A549 treated with Hydrocortisone at 1 μM for 4 hours (cell line): ENCODE measurements at places on chromosomes 12 and 14. TPM values are rescaled to one million over a fixed set of nuclear protein-coding genes. Genes with fewer than 3 reads are reported as not detected.

Gene PYGL
- 129 to 181 TPM (median 155 TPM) in 5 replicates for total RNA-seq

Gene KRT6C
- total RNA-seq: 0.06 TPM in 1 of 5 replicates, not detected in the others

Gene BICDL1
- 3.8 to 4.8 TPM (median 4.3 TPM) in 5 replicates for total RNA-seq

Gene EFS
- not detected in 5 replicates for total RNA-seq

Gene RFX4
- total RNA-seq: 0.03 TPM in 1 of 5 replicates, not detected in the others

Gene GALNT8
- total RNA-seq: not detected in 5 replicates

Gene C12orf54
- not detected in 5 replicates for total RNA-seq

Gene MYL6
- total RNA-seq: 2,179 to 2,596 TPM (median 2,229 TPM) in 5 replicates

Gene MYF6
- not detected in 5 replicates for total RNA-seq

Gene SMCO2
- total RNA-seq: 0.25 TPM in 1 of 5 replicates, not detected in the others

Gene PLEKHG7
- total RNA-seq: 0.03 TPM in 1 of 5 replicates, not detected in the others

Gene TBC1D30
- 1.1 to 1.4 TPM (median 1.3 TPM) in 5 replicates for total RNA-seq

Gene CCDC60
- not detected in 5 replicates for total RNA-seq

Gene ART4
- not detected in 5 replicates for total RNA-seq

Gene SNW1
- total RNA-seq: 65.7 to 109 TPM (median 71.8 TPM) in 5 replicates

Gene RERGL
- total RNA-seq: not detected in 5 replicates

Gene FOXN4
- total RNA-seq: 0.03 to 0.08 TPM (median 0.03 TPM) in 3 of 5 replicates, not detected in the others

Gene GAS2L3
- total RNA-seq: 5.9 to 10.1 TPM (median 7.5 TPM) in 5 replicates

Gene CEBPE
- total RNA-seq: 0.07 to 0.08 TPM in 2 of 5 replicates, not detected in the others

Gene NEK9
- 32.2 to 37.4 TPM (median 35.8 TPM) in 5 replicates for total RNA-seq

Gene TPPP2
- not detected in 5 replicates for total RNA-seq

Gene HCAR2
- 0.05 to 0.10 TPM (median 0.08 TPM) in 4 of 5 replicates, not detected in the other for total RNA-seq

Gene APOF
- total RNA-seq: not detected in 5 replicates

Gene TAMALIN
- total RNA-seq: 0.45 to 1.1 TPM (median 0.84 TPM) in 5 replicates

Gene TAS2R9
- total RNA-seq: not detected in 5 replicates

Gene MRPL42
- total RNA-seq: 43.1 to 65.2 TPM (median 46.3 TPM) in 5 replicates

Gene NUAK1
- 5.8 to 6.6 TPM (median 6.0 TPM) in 5 replicates for total RNA-seq

Gene PLEKHH1
- 3.0 to 3.5 TPM (median 3.2 TPM) in 5 replicates for total RNA-seq

Gene AQP6
- 0.13 TPM in 1 of 5 replicates, not detected in the others for total RNA-seq

Gene HIP1R
- 26.3 to 30.8 TPM (median 26.8 TPM) in 5 replicates for total RNA-seq

Gene TESPA1
- total RNA-seq: not detected in 5 replicates

Gene BATF
- 0.10 TPM in 1 of 5 replicates, not detected in the others for total RNA-seq

Gene ITGB7
- total RNA-seq: 0.22 to 0.63 TPM (median 0.54 TPM) in 5 replicates

Gene TRPV4
- 0.06 to 0.16 TPM (median 0.13 TPM) in 5 replicates for total RNA-seq

Gene CISTR
- total RNA-seq: not detected in 5 replicates

Gene GLS2
- total RNA-seq: 0.13 to 0.31 TPM (median 0.21 TPM) in 5 replicates

Gene MOAP1
- 11.5 to 15.5 TPM (median 13.8 TPM) in 5 replicates for total RNA-seq

Gene ANKS1B
- total RNA-seq: 0.61 to 1.0 TPM (median 0.80 TPM) in 5 replicates

Gene SLC38A4
- 0.07 to 0.38 TPM (median 0.22 TPM) in 5 replicates for total RNA-seq

Gene TXNDC16
- 0.92 to 1.4 TPM (median 0.98 TPM) in 5 replicates for total RNA-seq

Gene PRKCH
- total RNA-seq: 4.6 to 6.6 TPM (median 5.5 TPM) in 5 replicates

Gene AMDHD1
- total RNA-seq: 2.1 to 3.0 TPM (median 2.4 TPM) in 5 replicates

Gene METTL1
- 45.7 to 51.1 TPM (median 49.3 TPM) in 5 replicates for total RNA-seq

Gene SERPINA3
- total RNA-seq: 11.8 to 16.1 TPM (median 13.4 TPM) in 5 replicates

Gene PRR4
- 1.6 to 3.3 TPM (median 2.6 TPM) in 5 replicates for total RNA-seq

Gene COCH
- total RNA-seq: 21.3 to 28.0 TPM (median 25.2 TPM) in 5 replicates

Gene TAS2R7
- total RNA-seq: not detected in 5 replicates

Gene EML5
- 0.28 to 0.63 TPM (median 0.40 TPM) in 5 replicates for total RNA-seq

Gene IRAK3
- total RNA-seq: 0.77 to 1.5 TPM (median 1.2 TPM) in 5 replicates

Gene NPAS3
- total RNA-seq: not detected in 5 replicates

Gene SLC39A5
- not detected in 5 replicates for total RNA-seq

Gene RNASE8
- total RNA-seq: not detected in 5 replicates

Gene KRT85
- 0.05 TPM in 1 of 5 replicates, not detected in the others for total RNA-seq

Gene TSHR
- total RNA-seq: not detected in 5 replicates

Gene TAS2R10
- 0.08 to 0.10 TPM in 2 of 5 replicates, not detected in the others for total RNA-seq

Gene KHNYN
- 22.5 to 30.4 TPM (median 25.8 TPM) in 5 replicates for total RNA-seq

Gene CLEC1B
- total RNA-seq: not detected in 5 replicates

Gene HOTAIR
- total RNA-seq: 0.13 to 0.48 TPM (median 0.17 TPM) in 5 replicates

Gene DAO
- not detected in 5 replicates for total RNA-seq
